ENCODE measurements at places on chromosomes 7 and 10.
A peak's percentile ranks its signal among the peaks of the same experiment; 100 is the strongest.

GRCh38 chr10:127463548-127463947, 85.6 kb upstream of the NPS start:
- no peak for DNase-seq

- no peak for DNase-seq
Observed at GRCh38 chr10:43754569-43755260, 106.0 kb upstream of the ZNF32 start.

- no peak for DNase-seq
Observed at GRCh38 chr7:148877517-148877916, 6.6 kb downstream of the EZH2 start.

DNA sequence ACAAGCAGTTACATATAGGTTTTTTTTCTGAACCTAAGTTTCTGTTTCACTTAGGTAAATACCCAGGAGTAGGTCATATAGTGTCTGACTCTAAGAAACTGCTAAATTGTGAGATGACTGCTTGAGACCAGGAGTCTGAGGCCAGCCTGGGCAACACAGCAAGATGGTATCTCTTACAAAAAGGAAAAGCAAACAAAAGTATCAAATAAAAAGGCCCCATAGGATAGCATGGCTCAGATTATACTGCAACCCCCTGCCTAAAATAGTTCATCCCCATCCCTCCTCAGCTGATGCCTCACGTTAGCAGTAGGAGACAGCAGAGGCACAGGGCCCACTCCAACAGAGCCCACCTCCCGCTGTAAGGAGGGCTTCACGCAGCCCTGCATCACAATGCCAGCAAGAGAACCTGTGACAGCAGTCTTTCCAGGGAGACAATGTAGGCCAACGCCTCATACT, 90.3 kb downstream of the SRPK2 start:
- DNase-seq = no peak

- no peak for DNase-seq
Observed at GRCh38 chr10:78116361-78116760, 82.7 kb downstream of the RPS24 start.

DNA sequence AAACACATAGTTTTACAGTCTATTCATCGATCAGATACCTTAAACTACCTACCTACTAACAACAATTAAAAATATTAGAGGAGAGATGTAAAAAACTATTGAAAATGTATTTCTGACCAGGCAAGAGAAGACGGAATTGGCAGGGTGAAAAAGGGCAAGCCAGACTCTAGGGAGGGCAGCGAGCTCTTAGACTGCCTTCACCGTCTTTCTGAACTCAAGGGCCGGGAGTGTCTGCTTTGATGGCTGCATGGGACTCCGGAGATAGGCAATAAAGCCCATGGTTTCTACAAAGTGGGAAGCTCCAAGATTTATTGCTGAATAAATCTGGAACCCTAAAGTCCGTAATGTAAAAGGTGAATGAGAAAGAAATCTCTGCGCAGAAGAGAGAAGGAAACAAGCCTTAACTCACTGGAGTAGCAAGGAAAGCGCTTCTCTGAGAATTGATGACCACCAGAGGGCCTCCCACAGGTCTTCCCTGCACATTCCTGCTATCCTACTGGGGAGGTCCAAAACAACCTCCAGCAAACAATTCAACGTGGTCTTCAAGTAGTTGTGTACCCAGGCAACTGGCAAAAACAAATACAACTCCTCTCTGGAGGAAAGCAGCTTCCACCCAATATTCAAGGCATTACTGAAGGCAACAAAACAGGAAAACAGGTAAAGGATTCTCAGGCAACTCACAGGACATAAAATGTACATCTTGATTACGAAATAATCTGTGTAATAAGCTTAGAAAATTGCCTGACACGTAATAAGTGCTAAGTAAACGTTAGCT, 181.3 kb downstream of the SDK1 start:
- peak; percentile 15 for DNase-seq

DNA sequence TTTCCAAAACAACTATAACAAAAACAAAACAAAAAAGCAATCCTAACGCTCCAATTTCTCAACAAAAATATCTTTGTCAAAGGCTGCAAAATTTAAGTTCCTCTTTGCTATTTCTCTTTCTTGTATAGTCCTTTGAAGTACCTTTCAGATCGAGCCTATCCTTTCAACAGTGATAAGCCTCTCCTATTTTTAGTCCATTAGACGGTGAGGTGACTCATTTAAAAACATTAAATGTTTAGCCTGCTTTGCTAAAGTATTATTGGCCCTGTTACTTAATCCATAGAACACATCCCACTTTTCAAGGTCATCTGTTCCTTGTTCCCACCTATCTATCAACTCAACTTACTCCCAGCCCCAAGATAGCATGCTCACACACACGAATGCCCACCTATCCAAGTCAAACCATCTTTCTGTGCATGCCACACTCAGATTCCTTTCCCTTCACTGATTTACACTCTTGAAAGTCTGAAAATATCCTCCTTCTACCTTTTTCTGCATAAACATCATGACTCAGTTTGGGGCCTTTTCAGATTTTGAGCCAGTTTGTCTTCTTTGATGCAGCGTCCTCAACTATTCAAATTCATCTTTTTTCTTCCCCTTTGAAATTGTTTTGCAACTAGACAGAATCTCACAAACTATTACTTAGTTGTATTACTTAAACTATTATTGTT, 224.9 kb upstream of the TMEM229A start:
- no peak for DNase-seq

DNA sequence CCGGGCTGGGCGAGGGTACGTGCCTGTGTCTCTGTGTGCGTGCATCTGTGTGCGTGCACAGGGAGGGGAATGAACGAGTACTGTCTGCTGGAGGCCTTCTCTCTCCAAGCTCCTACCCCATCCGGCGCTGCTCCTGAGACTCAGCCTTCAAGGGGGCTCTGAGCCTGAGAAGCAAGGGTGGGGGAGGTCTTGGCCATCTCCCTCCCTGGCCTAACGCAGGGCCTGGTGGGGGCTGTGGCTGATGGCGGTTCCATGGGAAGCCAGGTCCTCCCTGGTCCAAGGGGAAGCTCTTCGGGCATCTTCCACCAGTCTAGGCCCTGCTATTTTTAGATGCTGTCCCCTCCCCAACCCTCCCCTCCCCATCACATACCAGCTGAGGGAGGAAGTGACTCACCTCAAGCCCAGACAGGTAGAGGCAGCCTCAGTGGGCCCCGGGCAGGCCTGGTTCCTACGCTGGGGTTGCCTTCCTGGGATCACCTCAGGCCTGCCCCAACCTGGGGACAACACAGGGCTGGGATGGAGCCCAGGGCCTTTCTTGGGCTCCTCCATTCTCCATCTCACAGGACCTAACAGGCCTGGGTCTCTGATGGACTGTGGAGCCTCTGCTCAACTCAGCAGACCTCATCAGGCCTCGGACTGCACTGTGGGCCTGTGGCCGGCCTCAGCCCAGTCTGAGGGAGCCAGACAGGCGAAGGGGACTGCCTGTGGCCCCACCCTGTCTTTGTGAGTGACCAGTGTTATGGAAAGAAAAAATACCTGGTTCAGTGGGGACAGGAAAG, 32.2 kb downstream of the DNAJB12 start:
- no peak for DNase-seq

- DNase-seq = peak; percentile 76
Observed at GRCh38 chr10:112389271-112389822, 15.4 kb downstream of the ACSL5 start.

DNA sequence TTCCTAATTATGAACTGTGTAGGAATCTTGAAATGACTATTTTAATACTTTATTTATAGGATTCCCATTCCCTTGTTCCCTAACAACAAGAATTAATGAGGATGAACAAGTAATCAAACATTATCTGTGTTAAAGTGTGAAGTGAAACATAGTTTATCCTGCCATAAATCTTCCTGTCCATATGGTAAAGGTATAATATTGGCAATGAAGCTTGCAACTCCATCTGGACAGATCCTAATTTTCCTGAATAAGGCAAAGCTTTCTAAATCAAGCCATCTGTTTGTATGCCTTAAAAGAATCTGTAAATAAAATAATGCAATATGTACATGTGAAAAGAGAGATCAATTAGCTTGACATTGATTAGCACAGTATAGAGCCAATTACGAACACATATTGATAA, 529.0 kb downstream of the ANKRD7 start:
- no peak for DNase-seq

- DNase-seq = no peak
Observed at GRCh38 chr7:74544706-74545469, 91.2 kb downstream of the GTF2IRD1 start.

Data from epithelial cell of proximal tubule (primary cell).